Mesothelial cell of epicardium (in vitro differentiated cells): ENCODE measurements at places on chromosomes 3 and 15. TPM values are rescaled to one million over a fixed set of nuclear protein-coding genes. Genes with fewer than 3 reads are reported as not detected.

DNA sequence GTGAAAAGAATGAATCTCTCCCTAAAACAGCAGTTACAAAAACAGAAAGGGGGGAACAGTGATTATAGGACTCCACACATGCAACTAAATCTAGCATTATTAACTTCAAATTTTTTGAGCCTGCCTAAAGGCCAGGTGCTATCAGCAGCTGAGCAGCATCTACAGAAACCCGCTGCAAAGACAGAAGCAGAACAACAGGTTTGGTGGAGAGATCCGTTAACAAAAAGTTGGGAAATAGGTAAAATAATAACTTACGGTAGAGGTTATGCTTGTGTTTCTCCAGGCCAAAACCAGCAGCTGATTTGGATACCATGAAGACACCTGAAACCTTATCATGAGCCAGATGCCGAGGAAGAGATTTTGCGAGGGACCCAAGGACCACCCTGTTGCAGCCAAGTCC lies 201.6 kb upstream of the UBE3A start:
- peaks cover 31% of the 10 kb centered on the region for H3K4me1 ChIP-seq
- peaks cover 19% of the 10 kb centered on the region for H3K27me3 ChIP-seq
- H3K4me3 ChIP-seq, result no peak overlapping the region
- no peak for DNase-seq
- H3K36me3 ChIP-seq, result no peaks in the 10 kb centered on the region

DNA sequence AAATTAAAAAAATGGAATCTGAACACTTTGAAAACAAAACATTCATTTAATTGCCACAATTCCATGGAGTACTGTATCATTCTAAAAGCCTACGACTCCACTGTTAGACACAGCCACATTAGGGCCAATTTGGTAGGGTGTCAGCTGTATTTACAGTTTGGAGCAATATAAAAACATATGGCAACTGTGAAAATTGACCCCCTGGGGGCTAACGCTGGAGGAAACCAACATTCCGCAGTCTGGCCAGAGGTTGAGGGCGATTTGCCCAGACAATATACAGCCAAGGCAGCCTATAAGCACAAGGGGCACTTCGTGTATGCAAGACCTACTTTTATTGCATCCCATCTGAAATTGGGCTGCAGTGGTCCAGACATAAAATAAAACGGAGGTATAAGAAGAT lies 476.5 kb upstream of the WNT5A start:
- peaks cover 6% of the 10 kb centered on the region for H3K4me1 ChIP-seq
- H3K4me3 ChIP-seq, result no peak overlapping the region
- H3K27me3 ChIP-seq, result peaks cover 4% of the 10 kb centered on the region
- H3K27ac ChIP-seq, result no peak overlapping the region
- DNase-seq, result no peak

DNA sequence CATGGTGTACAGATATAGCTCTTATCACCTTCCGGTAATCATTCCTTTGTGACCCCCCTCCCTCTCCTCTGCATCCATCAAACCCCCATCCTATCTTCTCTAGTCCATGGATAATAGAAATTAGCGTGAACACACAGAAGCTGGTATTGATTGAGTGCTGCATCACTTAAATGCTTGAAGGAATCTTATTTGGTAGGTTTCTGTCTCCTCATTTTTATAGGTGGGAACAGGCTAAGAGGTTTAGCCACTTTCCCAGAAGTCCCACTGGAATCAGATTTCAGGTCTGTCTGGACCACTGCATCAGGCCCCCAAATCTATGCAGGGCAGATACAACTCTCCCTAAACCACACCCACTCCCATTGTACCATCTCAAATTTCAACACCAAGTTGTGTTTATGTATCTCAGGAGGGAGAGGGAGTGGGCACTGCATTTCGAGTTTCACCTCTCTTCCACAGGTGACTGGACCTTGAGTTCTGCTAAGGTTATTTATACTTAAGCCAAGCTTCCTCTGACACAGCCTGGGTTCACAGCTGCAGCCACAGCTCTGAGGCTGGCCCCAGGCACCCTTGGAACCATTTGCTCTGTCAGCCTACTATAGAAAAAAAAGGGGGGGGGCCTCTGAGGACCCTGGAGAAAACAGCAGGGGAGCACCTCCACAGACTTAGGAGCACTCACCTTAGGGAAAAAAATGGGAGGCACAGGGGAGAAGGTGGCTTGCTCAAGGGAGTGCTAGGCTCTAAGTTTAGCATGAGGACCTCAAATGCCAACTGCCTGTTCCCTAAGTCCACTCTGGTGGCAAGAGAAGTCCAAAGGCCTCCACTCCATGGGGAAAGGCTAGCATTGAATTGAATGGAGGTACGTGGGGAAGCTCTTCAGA lies 2.1 kb upstream of the NMB start:
- H3K27ac ChIP-seq, result peak overlapping the region; percentile 33
- no peak for DNase-seq
- H3K4me3 ChIP-seq, result no peak overlapping the region

Gene PLA2G4D
- not detected in 3 replicates for total RNA-seq
